ENCODE measurements at places on chromosomes 3 and 15. TPM values are rescaled to one million over a fixed set of nuclear protein-coding genes. Genes with fewer than 3 reads are reported as not detected.
A peak's percentile ranks its signal among the peaks of the same experiment; 100 is the strongest.

RPL39L gene
- 3.9 TPM for total RNA-seq

ALDH1A2 gene
- 8.0 TPM for total RNA-seq

PRR20G gene
- total RNA-seq: not detected

KLHL18 gene
- total RNA-seq: 10.6 TPM

SNX1 gene
- total RNA-seq: 251 TPM

CHP1 gene
- total RNA-seq: 164 TPM

STAB1 gene
- total RNA-seq: 597 TPM

EPHA3 gene
- 0.50 TPM for total RNA-seq

IL20RB gene
- total RNA-seq: 0.25 TPM

DNA sequence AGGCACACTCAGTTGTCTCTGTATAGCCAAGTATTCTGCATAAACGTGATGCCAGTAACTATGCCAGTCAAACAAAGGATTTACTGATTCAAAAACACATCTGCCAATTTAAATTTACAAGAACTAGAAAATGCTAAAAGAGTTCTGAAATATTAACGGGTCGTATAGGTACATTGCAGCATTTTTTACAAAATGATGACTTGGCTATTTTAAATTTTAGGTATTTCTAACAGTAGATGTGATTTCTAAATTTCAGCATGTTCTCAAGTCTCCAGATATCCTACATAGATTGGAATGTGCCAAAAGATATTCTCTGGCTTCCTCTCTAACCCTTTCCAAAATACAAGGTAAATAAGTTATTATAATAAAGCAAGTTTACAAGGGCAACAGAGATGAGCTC lies 60.3 kb downstream of the MORC1 start:
- no peaks in the 10 kb centered on the region for H3K27me3 ChIP-seq
- no peaks in the 10 kb centered on the region for H3K36me3 ChIP-seq
- no peak overlapping the region for H3K27ac ChIP-seq
- no peak overlapping the region for H3K4me3 ChIP-seq
- no peak for DNase-seq
- H3K4me1 ChIP-seq: no peaks in the 10 kb centered on the region

- no peaks in the 10 kb centered on the region for H3K36me3 ChIP-seq
- H3K27me3 ChIP-seq: no peaks in the 10 kb centered on the region
- peaks cover 26% of the 10 kb centered on the region for H3K4me1 ChIP-seq
- no peak for DNase-seq
- H3K27ac ChIP-seq: no peak overlapping the region
- no peak overlapping the region for H3K4me3 ChIP-seq
Observed at GRCh38 chr3:182925944-182926337, 54.4 kb downstream of the DCUN1D1 start.

- H3K4me1 ChIP-seq: no peaks in the 10 kb centered on the region
- DNase-seq: no peak
- no peak overlapping the region for H3K27ac ChIP-seq
- peaks cover 11% of the 10 kb centered on the region for H3K27me3 ChIP-seq
- H3K4me3 ChIP-seq: no peak overlapping the region
Observed at GRCh38 chr3:127394031-127394430, 106.2 kb upstream of the PRR20G start.

GRCh38 chr3:106296062-106296461 lies 427.2 kb upstream of the CBLB start:
- no peaks in the 10 kb centered on the region for H3K27me3 ChIP-seq
- no peak overlapping the region for H3K4me3 ChIP-seq
- no peak overlapping the region for H3K27ac ChIP-seq
- no peaks in the 10 kb centered on the region for H3K36me3 ChIP-seq
- no peak for DNase-seq
- no peaks in the 10 kb centered on the region for H3K4me1 ChIP-seq

- H3K27ac ChIP-seq: no peak overlapping the region
- no peaks in the 10 kb centered on the region for H3K27me3 ChIP-seq
- no peaks in the 10 kb centered on the region for H3K36me3 ChIP-seq
- peaks cover 18% of the 10 kb centered on the region for H3K4me1 ChIP-seq
- H3K4me3 ChIP-seq: no peak overlapping the region
Observed at GRCh38 chr3:140187656-140188221, 252.8 kb downstream of the CLSTN2 start.

- H3K4me3 ChIP-seq: no peak overlapping the region
- DNase-seq: no peak
- H3K4me1 ChIP-seq: no peaks in the 10 kb centered on the region
- H3K36me3 ChIP-seq: no peaks in the 10 kb centered on the region
- H3K27ac ChIP-seq: no peak overlapping the region
Observed at GRCh38 chr15:66586155-66586976, 20.6 kb upstream of the LCTL start.

DNA sequence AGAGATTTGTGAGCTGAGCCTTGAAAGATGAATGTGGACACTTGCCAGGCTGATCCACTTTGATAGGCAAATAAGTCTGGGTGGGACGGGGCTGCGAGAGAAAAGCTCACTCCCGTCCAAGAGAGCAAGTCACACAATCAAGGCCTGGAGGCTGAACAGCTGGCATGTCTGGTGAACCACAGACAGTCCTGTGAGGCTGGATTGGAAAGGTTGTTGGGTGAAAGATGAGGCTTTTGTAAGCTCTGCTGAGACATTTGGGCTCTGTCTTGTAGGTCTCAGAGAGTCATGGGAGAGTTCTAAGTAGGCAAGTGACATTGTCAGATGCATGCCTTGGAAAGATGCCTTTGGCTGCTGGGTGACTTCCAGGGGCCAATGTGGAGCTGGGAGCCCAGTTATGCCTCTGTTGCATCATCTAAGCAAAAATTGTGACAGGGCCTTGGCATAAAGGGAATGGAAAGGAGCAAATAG lies 38.5 kb downstream of the RPLP1 start:
- no peaks in the 10 kb centered on the region for H3K27me3 ChIP-seq
- DNase-seq: no peak
- H3K27ac ChIP-seq: no peak overlapping the region
- no peaks in the 10 kb centered on the region for H3K36me3 ChIP-seq

DNA sequence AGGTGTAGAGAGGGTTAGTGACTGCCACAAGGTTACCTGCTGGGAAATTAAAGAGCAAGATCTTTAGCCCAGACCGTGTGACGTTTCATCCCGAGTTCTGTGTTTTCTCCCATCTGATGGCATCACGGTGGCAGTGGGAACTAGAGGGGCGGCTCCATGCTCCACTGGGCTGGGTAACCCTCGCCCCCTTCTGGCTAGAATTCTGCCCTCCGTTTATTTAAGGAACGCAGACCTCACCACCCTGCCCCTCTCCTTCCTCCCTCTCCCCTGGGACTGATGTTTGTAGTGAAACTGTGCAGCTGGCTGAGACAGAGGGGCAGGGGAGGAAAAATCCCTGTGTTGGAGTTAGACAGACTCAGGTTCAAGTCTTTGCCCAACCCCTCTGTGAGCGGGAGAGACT lies 65.6 kb downstream of the ITGA11 start:
- DNase-seq: no peak
- no peaks in the 10 kb centered on the region for H3K36me3 ChIP-seq
- no peaks in the 10 kb centered on the region for H3K27me3 ChIP-seq
- no peak overlapping the region for H3K27ac ChIP-seq
- no peak overlapping the region for H3K4me3 ChIP-seq

- no peak overlapping the region for H3K27ac ChIP-seq
- no peak for DNase-seq
- H3K36me3 ChIP-seq: no peaks in the 10 kb centered on the region
- H3K4me1 ChIP-seq: no peaks in the 10 kb centered on the region
- H3K4me3 ChIP-seq: no peak overlapping the region
Observed at GRCh38 chr15:69921626-69922619, 175.8 kb downstream of the TLE3 start.

DNA sequence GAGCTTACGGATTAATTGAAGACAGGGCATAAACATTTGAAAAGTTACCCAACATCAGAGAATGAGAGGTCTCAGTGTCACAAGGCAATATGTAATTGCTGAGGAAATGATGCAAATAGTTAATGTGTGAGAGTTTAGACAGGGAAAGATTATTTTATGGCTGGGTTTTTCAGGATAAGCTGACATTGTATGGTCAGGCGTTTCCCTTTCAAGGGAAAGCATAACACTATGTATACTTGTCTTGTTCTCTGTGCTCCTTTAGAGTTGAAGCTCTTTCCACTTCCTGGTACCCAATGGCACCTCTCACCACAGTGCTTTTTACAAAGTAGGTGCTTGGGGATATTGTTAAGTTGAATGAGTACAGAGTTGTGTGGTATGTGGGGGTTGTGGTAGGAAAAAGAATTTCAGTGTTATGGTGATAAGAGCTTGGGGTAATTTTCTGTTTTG lies 19.9 kb downstream of the IQGAP1 start:
- no peak overlapping the region for H3K4me3 ChIP-seq
- H3K4me1 ChIP-seq: peaks cover 8% of the 10 kb centered on the region
- no peaks in the 10 kb centered on the region for H3K27me3 ChIP-seq
- no peaks in the 10 kb centered on the region for H3K36me3 ChIP-seq
- no peak for DNase-seq
- H3K27ac ChIP-seq: no peak overlapping the region

GRCh38 chr3:142934887-142935269 lies 28.6 kb downstream of the PAQR9 start:
- H3K36me3 ChIP-seq: no peaks in the 10 kb centered on the region
- H3K27ac ChIP-seq: no peak overlapping the region
- DNase-seq: no peak
- H3K4me1 ChIP-seq: no peaks in the 10 kb centered on the region
- H3K4me3 ChIP-seq: no peak overlapping the region

DNA sequence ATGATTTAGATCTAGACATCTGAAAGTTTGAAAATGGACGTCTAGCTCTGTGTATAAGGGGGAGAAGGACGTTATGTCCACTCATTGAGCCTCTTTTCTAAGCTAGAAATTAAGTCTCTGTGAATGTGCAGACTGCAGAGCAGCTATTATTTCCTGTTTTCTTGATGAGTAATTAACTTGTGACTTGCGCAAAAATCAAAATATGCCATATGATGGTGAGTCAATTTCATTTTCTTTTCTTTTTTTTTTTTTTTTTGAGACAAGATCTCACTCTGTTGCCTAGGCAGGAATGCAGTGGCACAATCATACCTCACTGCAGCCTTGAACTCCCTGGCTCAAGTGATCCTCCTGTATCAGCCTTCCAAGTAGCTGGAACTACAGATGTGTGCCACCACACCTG lies 14.1 kb downstream of the LACTB start:
- DNase-seq: peak; percentile 81
- H3K27ac ChIP-seq: peak overlapping the region; percentile 94
- H3K4me3 ChIP-seq: no peak overlapping the region
- peaks cover 7% of the 10 kb centered on the region for H3K36me3 ChIP-seq
- H3K27me3 ChIP-seq: no peaks in the 10 kb centered on the region
- peaks cover 16% of the 10 kb centered on the region for H3K4me1 ChIP-seq

DNA sequence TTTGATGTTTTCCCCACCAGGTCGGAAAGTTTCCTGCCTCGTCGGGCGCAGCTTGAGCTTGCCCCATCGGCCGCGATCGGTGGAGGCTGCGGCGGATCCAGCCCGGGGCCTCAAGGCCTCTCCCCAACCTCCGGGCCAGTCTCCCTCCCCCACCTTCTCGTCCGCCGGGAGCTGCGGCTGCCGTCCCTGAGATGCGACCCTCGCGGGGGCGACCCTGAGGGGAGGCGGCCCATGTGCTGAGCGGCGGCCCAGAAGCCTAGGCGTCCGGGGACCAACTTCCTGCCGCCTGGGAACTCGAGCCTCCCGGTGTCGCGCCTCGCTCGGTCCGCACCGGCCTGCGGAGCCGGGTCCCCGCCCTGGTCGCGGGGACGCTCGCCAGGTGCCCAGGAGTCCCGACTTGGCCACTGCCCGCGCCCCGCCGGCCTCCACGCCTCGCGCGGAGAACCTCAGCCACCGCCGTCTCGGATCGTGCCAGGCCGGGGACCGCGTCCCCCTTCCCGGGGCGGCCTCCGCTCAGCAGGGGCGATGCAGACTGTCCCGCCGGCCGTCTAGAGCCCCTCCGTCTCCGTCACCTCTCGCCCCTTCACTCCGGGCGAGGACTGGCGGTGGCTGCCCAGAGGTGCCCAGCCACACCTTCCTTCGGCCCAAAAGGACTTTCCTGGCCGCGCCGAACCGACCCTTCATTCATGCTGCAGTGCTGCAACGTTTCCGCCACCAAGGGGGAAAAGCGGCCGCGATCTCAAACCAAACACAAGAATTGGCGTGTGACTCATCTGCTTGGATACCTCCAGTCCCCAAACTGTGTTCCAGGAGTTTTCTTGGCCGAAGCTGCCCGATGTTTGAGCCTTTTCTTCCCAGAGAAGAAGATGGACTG lies 656 bp downstream of the SLMAP start:
- H3K4me1 ChIP-seq: peaks cover 34% of the 10 kb centered on the region
- H3K27ac ChIP-seq: peak overlapping the region; percentile 92
- no peaks in the 10 kb centered on the region for H3K36me3 ChIP-seq
- peak overlapping the region; percentile 92 for H3K4me3 ChIP-seq

DNA sequence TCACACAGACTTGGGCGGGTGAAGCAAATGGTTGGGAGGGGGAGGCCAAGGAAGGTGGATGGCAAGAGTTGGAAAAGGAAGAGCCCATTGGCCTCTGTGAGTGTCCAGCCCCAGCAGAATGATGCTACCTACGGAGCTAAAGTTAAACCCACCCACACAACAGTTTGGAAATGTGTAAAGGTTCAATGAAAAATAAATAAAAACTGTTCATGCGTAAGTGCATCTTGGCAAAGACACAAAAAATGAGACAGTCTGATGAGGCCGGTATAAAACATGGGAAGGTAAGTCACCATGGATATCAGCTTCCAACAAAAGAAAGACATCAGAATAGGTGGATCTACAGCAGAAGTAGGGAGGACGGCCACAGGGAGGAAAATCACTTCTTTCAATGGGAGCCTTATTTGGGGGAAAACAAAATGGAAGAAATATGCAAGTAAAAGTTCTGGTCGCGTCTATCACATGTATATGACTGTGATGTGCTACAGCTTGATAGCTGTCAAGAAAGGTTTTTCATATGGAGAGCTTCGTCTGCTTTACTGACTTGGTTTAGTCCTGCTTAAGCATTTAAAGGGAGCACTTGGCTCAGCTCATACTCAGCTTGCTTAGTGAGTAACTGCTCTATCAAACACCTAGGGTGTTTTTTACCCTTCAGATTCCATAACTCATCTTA lies 82.8 kb downstream of the TIGIT start:
- H3K4me3 ChIP-seq: no peak overlapping the region
- no peak for DNase-seq
- no peaks in the 10 kb centered on the region for H3K36me3 ChIP-seq
- H3K4me1 ChIP-seq: no peaks in the 10 kb centered on the region
- H3K27ac ChIP-seq: no peak overlapping the region
- H3K27me3 ChIP-seq: no peaks in the 10 kb centered on the region

GRCh38 chr3:72042397-72043203 lies 257.7 kb upstream of the PROK2 start:
- H3K4me1 ChIP-seq: no peaks in the 10 kb centered on the region
- no peak overlapping the region for H3K4me3 ChIP-seq
- H3K27me3 ChIP-seq: no peaks in the 10 kb centered on the region
- DNase-seq: no peak
- no peaks in the 10 kb centered on the region for H3K36me3 ChIP-seq

DNA sequence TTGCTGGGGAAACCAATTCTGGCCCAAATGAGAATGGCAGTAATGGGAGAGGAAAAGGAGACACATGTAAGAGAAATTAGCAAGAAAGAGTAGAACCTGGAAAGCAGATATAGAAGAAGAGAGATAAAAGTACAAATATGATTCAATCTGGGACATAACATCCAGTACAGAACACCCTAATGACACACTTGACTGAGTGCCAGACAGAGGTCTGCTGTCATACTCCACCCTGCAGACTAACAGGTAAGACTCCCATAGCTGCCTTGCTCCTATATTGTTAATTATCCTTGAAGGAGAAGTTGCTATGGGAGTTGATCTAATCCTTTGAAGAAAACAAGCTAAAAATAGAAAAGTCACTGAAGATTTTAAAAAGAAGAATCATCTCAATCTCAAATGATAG lies 21.1 kb downstream of the CCPG1 start:
- H3K27ac ChIP-seq: no peak overlapping the region
- H3K4me1 ChIP-seq: no peaks in the 10 kb centered on the region
- peaks cover 9% of the 10 kb centered on the region for H3K36me3 ChIP-seq
- no peaks in the 10 kb centered on the region for H3K27me3 ChIP-seq
